SHP77 treated with DMSO at 0.1 percent for 48 hours (cell line): ENCODE measurements at places on chromosomes 2 and 18.

DNA sequence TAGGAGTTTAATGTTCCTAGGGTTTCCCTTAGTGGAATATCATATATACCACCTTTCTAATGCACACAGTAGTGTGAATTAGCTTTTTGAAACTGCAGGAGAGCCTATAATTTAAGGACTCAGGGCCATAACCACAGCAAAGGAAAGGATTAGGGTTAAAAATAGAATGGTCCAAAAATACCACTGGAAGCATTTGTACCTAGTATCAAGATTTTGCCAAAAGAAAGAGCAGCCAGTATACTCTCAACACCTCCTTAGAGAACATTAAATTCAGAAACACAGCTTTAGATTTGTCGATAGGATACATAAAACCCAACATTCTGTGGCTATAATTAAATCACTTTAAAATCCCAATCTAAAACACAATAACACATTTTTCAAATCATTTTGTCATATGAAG, 634.9 kb downstream of the EPHA4 start:
- DNase-seq, result no peak

- no peak for DNase-seq
These were observed at the start of gene RTKN for GRCh38 chr2:74441690-74442482. TSS of gene RTKN (minus strand) at chr2:74441937. CDS start at chr2:74441816, 121 bp downstream.

- DNase-seq, result no peak
These were observed 4.3 kb downstream of the LMAN1 start for GRCh38 chr18:59354731-59355130.

GRCh38 chr2:135898234-135898786, 22.1 kb upstream of the MCM6 start:
- no peak for DNase-seq

- DNase-seq, result no peak
These were observed 8.2 kb upstream of the CLIP4 start for GRCh38 chr2:29106980-29107388.

DNA sequence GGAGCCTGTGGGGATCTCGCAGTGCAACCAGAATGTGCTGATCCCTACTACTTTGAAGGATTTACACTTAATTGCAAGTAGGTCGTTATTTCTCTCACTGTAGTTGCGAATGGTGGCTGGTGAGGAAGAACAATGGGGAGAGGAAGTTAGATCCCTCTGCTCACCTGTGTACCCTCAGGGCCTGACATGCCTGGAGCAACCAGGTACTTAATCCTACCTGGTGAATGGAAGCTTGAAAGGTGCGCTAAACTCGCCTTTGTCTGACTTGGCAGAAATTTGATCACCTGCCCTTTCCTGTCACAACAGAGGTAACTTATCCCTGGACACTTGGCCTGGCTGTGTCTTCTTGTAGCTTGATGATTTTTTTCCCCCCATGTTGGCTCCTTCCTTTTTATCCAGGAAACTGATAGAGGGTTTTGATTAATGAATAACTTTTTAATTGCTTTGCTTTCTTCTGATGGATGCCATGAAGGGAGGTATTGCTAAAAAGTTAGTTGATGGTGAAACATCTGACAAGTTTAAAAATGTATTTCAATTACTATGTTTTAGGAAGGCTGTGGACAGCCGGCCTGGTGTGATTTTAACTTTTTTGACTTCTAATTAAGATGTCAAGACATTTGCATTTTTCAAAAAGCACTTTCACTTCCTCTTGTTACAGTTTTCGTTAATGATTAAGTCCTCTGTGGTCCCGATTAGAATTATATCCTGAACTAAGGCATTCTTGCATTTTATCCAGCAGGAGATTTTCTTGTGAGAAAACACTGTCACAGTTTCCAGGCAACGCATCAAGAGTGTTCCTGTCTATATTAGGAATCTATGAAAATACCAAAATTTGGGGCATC, 9.2 kb downstream of the SGPP2 start:
- DNase-seq, result no peak

GRCh38 chr2:9333591-9334171, 89.6 kb downstream of the ITGB1BP1 start:
- DNase-seq, result peak; percentile 69

GRCh38 chr18:46761059-46761769, 4.4 kb upstream of the ST8SIA5 start:
- peak; percentile 57 for DNase-seq

DNA sequence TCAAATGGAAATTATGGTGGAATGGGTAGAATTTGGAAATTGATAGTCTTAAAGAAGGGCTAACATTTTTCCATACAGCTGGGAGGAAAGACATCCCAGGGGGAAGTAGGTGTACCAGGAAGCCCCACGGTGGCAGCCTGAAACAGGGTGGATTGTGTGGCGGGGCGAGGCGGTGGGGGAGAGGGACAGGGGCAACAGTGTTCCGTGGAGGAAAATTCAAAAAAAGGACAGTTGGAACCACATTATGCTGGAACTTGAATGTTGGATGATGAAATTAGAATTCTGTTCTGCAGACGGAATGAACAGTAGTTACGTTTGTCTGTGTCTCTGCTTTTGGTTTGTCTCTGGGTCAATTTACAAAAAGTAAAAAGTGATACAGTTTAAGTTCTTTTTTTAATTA, 10.6 kb upstream of the CIB4 start:
- no peak for DNase-seq

DNA sequence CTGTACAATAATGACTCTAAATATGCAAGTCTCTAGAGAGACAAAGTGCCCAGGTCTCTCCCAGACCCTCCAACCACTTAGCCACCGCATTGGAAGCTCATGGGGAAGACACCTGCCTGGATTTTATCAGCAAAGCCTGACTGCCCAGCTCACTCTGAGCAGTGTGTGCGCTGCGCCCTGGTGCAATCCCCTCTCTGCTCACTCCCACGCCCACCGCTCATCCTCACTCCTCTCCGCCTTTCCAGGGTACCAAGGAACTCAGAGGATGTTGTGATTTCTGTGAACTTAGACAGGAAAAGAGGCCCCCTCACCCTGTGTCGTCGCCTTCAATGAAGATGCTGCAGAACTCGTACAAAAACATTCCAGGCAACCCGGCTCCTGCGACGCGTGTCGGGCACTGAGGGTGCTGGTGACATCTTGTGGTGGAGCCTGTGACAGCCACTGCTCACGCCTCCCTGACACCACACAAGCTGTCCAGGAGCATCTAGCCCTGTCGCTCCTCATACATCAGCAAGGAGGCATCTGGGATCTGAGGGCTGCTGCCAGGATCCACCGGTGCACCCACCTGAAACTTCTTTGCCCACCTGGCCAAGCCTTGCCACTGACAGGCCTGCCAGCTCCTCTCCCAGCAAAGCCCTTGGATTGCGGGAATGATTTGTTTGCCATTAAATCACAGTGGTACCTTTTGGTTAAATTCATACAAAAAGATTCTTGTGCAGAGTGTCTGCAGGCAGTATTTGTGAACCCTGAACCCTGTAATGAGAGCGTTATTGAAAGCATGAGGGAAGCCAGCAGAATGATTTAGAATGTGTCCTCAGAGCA, 220.4 kb downstream of the ZNF516 start:
- no peak for DNase-seq

DNA sequence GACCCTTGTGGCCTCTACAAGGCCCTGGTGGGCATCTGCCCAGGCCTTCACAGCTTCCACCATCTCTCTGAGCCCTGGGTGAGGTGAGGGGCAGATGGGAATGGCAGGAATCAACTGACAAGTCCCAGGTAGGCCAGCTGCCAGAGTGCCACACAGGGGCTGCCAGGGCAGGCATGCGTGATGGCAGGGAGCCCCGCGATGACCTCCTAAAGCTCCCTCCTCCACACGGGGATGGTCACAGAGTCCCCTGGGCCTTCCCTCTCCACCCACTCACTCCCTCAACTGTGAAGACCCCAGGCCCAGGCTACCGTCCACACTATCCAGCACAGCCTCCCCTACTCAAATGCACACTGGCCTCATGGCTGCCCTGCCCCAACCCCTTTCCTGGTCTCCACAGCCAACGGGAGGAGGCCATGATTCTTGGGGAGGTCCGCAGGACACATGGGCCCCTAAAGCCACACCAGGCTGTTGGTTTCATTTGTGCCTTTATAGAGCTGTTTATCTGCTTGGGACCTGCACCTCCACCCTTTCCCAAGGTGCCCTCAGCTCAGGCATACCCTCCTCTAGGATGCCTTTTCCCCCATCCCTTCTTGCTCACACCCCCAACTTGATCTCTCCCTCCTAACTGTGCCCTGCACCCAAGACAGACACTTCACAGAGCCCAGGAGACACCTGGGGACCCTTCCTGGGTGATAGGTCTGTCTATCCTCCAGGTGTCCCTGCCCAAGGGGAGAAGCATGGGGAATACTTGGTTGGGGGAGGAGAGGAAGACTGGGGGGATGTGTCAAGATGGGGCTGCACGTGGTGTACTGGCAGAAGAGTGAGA, 2.0 kb downstream of the PROC start:
- no peak for DNase-seq

GRCh38 chr2:227706859-227707258, 11.0 kb downstream of the SLC19A3 start:
- DNase-seq, result no peak

DNA sequence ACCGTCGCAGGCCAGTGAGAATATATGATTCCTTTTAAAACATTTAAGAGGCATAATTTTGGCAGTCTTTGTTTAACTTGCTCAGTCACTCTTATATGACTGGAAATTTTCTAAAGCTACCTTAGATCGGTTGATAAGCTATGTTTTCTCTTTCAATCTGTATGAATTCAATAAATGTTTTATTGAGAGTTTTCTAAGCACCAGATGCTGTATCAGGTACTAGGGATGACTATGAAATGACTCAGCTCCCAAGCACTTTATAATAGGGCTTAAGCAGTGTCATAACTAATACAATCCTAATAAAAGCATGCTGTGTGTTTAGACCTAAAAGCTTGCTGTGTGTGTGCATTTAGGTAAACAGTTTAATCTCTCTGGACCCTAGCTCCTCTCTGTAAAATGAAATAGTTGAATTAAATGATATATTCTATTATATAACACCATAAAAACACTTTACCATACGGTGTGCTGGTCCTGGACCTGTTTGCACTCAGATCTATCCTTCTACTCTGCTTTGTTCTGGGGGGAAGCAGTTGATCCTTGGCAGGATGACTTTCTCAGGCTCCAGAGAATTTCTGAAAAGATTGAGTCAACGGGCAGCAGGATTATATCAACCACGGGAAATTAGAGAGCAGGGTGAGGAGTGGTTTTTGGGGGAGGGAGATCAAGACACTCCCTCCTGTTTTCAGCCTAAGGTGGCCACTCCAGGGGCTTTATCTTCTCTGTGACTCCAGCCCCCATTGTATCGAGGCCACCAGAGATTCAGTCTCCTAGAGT, 26.1 kb upstream of the SLC38A11 start:
- DNase-seq, result no peak

DNA sequence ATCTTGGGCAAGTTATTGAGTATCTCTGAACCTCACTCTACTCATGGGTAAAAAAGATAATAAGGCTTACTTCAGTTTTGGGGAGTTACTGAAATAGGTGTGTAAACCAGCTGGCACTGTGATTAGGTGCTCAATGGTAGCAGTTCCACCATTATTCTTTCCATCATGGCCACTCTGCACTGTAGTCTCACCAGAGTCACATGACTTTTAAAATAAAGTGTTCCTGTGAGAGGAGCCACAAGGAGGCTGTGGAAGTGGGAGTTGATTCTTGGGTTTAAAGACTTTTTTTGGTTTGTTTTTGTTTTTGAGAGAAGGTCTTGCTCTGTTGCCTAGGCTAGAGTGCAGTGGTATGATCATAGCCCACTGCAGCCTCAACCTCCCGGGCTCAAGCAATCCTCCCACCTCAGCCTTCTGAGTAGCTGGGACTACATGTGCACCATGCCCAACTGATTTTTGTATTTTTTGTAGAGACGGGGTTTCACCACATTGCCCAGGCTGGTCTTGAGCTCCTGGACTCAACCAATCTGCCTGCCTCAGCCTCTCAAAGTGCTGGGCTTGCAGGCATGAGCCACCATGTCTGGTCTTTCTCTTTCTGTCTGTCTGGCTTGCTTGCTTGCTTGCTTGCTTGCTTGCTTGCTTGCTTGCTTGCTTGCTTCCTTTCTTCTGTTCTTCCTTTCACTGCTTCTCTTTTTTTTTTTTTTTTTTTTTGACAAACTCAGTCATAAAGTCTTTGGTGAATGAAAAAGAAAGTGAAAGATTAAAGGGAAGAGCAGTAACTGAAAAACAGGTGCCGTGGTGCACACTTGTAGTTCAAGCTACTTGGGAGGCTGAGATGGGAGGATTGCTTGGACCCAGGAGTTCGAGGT, 21.2 kb upstream of the ACVR1 start:
- no peak for DNase-seq

DNA sequence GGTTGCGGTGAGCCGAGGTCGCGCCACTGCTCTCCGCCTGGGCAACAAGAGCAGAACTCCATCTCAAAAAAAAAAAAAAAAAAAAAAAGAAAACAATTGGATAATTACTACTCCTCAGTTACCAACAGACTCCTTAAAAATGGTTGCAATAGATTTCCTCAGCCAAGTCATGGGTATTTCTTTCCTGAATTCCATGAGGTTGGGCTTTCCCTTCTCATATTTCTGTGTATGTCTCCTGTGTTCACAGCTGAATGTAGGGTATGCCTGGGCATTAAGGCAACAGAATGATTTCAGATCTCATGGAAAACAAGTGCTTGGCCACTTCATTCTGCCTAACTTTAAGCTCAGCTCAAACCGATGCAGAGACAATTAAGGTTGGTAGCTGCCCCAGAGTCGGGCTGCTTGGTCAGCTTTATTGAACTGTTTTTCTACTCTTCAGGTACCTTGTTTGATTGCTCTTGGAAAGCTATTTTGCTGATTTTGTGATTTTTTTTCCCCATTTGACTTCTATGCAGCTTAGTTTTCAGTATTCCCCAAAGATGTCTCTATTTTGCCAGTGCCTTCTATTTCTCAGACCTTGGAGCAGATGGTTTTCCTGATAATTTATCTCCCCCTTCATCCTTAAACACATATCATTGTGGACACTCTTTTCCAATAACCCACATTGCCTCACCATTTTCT, 24.8 kb downstream of the KIF5C start:
- no peak for DNase-seq
